Right ventricle myocardium inferior (tissue), 1 donor: ENCODE measurements at places on chromosomes 12 and 14. TPM values are rescaled to one million over a fixed set of nuclear protein-coding genes. Genes with fewer than 3 reads are reported as not detected.

DNA sequence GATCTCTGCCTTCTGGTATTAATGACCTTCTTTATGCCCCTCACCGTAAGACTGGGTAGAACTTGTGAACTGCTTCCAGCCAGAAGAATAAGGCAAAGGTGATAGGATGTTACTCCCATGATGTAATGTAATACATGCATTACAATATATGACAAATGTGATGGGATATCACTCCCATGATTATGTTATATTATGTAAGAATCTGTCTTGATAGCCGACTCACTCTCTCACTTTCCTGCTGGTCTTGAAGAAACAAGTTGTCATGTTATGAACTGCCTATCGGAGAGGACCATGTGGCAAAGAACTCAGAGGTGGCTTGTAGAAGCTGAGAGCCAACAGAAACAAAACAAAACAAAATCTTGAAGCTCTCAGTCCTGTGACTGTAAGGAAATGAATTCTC, 30.6 kb upstream of the OSBPL8 start:
- DNase-seq = no peak

DNA sequence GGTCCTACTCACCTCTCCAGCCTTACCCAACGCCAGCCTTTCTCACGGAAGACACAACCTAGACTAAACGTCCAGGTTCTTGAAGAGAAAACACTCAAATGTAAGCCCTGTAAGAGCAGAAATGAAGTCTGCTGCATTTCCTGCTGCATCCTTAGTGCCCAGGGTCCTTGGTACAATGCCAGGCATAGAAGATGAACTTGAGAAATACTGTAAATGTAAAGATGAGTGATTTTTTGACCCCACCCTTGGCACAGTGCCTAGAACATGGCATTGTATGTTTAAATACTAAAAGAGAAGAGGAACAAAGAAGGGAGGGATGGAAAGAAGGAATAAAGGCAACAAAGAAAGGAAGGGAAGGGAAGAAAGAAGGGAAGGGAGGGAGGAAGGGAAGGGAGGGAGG, 514.6 kb downstream of the MED13L start:
- DNase-seq = no peak

DNA sequence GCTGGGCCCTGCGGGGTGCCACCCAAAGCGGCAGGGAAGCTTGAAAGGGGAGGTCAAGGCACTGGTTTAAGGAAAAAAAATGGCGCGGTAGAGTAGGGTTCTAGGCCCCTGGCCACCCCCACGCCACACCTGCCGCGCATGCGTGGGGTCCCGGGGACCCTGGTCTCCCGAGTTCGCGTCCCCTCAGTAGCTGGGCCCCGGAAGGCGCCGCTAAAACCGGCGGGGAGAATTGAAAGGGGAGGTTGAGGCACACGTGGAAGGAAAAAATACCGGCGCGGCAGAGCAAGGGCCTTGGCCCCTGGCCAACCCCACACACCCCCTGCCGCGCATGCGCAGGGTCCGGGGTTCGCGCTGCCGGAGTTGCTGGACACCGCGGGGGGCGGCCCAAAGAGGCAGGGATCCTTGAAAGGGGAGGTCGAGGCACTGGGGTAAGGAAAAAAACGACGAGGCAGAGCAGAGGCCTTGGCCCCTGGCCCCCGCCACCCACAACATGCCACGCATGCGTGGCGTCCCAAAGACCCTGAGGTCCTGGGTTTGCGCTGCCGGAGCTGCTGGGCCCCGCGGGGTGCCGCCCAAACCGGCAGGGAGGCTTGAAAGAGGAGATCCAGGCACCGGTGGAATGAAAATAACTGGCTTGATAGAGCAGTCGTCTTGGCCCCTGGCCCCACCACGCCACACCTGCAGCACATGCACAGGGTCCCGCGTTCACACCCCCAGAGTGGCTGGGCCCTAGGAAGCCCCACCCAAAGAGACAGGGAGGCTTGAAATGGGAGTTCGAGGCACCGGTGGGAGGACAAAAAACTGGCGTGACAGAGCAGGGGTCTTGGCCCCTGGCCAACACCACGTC, 314.5 kb downstream of the ALG10 start:
- DNase-seq = no peak

DNA sequence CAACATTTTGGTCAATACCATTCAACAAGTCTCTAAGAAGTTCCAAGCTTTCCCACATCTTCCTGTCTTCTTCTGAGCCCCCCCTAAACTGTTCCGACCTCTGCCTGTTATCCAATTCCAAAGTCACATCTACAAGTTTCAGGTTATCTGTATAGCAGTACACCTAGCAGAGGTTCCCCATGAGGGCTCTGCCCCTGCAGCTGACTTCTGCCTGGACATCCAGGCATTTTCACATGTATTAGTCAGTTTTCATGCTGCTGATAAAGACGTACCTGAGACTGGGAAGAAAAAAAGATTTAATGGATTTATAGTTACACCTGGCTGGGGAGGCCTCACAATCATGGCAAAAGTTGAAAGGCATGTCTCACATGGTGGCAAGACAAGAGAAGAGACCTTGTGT, 10.2 kb upstream of the PLA2G1B start:
- no peak for DNase-seq

- DNase-seq = no peak
Observed at GRCh38 chr12:32558903-32559302, 120.2 kb upstream of the DNM1L start.

DNA sequence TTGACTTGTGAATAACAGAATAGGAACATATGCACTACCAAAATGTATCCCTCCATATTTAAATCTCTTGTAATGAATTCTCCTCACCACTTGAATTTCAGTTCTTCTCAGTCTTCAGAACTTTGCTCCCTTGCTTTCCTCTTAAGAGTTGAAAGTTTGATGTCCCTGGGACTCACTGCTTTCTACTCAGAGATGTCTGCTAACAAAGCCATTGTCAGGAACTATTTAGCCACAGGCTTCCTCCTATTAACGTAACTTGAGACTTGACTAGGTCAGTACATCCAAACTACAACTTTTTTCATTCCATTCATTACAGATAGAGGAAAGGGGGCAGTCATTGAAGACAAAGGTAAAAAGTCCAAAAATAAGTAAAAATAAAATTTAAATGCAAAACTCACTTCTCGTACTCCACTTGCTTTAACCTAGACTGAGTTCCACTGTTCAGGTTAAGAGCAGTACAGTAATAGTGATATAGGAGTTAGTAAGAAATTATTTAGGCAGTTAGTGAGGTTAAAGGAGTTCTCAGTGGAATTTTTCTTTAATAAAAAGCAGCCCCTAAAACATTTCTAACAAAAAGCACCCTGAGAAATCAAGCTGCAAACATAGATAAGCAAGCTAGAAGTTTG, 364.2 kb downstream of the SOX5 start:
- no peak for DNase-seq

DNA sequence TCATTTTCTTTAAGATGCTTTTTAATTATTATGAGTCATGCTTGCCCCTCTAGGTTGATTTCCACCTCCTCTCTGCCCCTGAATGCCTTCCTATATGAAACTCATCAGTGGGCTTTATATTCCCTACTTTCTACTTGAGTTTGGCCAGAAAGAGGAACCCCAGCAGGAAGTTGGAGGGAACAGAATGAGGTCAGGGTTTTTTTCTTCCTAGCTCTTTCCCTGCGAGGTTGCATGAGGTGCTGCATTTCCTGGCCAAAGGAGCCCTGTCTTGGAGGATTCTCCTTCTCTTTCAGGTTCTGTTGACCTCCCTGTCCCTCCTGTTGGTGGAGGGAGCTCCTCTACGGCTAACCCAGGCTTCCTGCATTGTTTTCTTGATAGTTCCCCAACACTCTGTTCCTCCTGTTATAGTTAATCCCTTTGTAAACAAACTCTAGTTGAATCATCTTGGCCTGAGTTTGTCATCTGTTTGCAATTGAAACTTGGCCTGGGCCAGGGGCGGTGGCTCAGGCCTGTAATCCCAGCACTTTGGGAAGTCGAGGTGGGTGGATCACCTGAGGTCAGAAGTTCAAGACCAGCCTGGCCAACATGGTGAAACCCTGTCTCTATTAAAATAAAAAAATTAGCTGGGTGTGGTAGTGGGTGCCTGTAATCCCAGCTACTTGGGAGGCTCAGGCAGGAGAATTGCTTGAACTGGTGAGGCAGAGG, 15.3 kb upstream of the SPIC start:
- DNase-seq = no peak

The RBP5 gene
- total RNA-seq = 0.54 TPM

The B4GALNT1 gene
- 7.3 TPM for total RNA-seq
